ENCODE measurements at places on chromosomes 4 and X.

GRCh38 chr4:103052779-103053178, 23.8 kb downstream of the SLC9B2 start:
- DNase-seq, result no peak

DNA sequence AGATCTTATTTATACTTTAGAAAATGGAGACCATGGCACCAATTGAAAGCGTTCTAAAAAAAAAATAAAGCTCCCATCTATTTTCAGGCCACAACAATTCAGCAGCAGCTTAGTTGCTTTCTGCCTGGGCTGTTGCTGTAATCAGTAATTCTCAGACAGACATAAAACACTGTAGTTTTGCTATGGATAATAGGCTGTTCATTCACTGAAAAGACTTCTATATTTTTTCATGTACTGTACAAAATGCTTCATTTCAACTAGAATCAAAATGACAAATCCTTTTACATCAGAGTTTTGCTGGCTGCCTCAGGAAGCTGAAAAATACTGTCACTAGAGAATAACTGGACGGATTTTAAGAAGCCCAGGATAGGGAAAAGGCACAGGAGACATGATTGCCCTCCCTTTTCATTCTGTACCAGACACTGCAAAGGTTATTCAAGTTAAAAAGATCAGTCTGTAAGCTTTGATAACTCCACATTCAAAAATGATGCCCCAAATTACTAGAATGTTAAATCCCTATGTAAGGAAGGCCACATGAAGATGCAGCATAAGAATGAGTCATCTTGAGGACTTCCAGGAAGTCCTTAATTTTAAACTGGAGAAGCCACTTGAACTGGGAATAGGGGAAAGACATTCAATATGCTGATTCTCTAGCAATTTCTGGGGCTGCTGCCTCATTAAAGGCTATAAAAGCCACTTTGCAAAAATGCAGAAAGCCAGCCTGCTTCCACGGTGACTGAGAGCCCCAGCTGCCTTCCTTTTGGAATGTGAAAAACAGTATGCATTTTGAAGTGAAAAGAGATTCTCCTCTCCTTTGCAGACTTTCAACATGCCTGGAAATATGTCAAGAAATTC, 403.2 kb upstream of the RASGEF1B start:
- no peak for DNase-seq

DNA sequence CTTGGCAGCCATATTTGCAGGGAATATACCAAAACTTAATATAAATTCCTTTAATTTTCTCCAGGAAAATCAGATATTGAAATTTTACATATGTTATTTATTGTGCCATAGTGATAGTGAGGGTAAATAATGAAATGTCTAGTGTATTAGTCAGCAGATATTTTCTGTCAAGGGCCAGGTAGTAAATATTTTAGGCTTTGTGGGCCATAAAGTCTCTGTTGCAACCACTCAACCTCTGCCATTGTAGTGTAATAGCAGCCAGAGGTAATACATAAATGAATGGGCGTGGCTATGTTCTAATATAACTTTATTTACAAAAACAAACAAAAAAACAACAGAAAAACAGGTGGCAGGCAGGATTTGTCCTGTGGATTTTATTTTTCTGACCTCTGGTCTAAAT, 33.5 kb downstream of the MSL3 start:
- no peak for DNase-seq

GRCh38 chr4:1767061-1767769, 25.9 kb upstream of the FGFR3 start:
- DNase-seq, result peak; percentile 30

GRCh38 chrX:10395179-10395578, 225.2 kb downstream of the MID1 start:
- DNase-seq, result peak; percentile 25

- DNase-seq, result no peak
These were observed 31.5 kb upstream of the TNIP3 start for GRCh38 chr4:121195649-121196048.

- DNase-seq, result peak; percentile 68
These were observed 158.6 kb downstream of the STK32B start for GRCh38 chr4:5209862-5210261.

GRCh38 chr4:40782876-40783275, 33.1 kb downstream of the NSUN7 start:
- no peak for DNase-seq

- DNase-seq, result peak; percentile 33
These were observed 35.1 kb upstream of the TACR3 start for GRCh38 chr4:103754844-103755243.

DNA sequence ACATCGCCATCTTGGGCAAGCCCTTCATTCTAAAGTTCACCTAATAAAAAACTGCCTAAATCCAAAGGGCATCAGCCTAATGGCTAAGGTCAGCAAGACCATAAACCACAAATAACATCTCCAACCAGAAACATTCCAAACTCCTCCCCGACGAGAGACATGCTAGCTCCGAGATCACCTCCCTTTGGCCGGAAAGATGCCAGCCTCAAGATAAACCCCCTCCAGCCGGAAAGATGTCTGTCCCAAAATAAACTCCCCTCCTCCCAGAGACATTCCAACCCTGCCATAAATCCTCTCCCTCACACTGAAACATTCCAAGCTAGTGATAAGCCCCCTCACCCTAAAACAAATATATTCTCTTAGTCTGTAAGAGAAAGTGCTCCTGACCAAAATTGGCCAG, 13.3 kb upstream of the DYNLT3 start:
- peak; percentile 22 for DNase-seq

DNA sequence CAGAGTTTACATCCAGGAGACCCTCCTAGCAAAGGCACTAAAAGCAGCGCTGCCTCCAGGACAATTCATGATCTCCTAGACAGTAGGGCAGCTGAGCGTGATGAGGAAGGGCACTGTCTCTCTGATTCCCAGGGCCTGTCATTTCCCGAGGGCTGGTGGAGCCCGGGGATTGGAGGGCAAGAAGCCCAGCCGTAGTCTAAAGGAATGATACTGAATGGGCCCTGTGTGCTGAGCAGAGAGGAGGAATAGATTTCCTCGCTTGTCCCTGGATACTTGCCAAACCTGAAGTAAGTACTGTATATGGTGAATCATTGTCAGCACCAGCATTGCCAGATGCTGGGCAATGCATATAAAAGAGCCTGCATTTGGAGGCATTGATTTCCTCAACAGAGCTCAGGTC, 88.0 kb upstream of the SLITRK2 start:
- peak; percentile 2 for DNase-seq

- DNase-seq, result no peak
These were observed 19.6 kb downstream of the VMA21 start for GRCh38 chrX:151416579-151416978.

GRCh38 chrX:46576458-46576857, 2.9 kb downstream of the CHST7 start:
- DNase-seq, result no peak

- peak; percentile 36 for DNase-seq
These were observed 120.3 kb downstream of the EFHC2 start for GRCh38 chrX:44223150-44223549.

DNA sequence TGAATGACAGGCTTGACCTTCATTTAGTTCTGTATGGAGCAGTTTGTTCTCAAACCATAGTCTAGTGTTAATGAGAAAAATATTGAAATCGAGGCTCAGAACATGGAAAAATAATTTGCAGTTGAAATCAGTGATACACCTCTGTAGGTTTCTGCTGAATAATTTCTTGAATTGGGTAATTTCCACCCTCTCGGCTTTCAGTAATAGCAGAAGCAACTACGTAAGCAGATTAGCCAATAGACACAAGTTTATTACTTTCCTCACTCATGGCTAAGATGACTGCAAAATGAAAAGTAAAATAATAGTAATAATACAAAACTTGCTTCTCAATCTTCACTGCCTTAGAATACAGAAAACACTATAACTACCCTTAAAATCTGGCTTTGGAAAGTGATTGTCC, 46.0 kb downstream of the USP38 start:
- DNase-seq, result no peak

DNA sequence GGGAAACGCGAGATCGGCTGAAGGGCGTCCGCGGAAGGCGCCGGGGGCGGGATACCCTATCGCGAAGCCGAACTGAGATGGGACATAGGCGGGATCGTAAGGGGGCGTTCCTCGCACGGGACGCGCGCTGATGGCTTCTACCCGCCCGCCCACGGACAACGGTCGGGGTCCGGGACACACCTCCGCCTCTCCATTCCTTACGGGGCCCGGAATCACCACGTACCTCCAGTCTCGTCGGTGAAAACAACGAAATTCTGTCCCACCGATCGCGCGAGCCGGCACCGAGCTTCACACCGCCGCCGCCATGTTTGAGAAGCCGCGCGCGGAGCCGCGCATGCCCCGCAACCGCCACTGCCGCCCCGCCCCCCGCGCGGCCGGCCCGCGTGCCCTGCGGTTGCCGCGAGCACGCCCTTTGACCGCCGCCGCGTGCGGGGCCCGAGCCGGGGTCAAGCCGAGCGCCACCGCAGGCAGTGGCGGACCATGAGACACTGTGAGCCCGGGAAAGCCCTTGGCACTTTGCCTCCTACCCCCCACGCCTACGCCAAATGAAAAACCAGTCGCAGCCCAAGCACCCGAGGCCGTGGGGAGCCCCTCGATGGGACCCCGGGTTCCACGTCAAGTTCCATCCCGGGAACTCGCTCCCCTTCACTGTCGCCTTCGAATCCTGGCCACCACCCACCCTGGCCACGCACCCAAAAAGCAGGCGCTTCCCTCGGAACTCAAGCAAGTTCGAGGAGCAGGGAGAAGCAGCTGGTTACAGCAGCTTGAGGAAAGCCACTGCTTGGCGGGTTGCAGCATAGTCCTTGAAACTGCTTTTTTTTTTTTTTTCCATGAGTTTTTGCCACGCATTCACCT, at the start of gene SCML2:
Gene SCML2, minus strand, starts transcription at position 320 of the 855 bp plus-strand sequence. CDS start 20,617 bp downstream, outside the sequence.
- DNase-seq, result peak; percentile 43

DNA sequence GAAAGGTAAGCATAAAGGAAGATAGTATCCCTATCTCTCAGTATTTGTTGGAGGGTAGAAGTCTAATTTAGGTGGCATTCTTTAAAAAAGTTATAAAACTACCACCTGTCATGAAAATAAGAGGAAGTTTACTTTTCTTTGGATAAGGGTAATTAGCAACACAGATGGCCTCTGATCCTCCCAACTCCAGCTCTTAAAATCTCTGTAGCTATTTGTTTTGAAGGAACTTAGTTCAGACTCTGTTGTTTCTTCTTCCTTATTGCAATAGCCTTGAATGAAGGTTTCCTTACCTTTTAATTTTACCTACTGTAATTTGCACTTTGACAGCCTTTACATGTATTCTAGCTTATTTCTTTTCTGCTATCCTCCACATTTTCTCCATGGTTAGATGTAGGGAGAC, 1261.3 kb downstream of the RAPGEF2 start:
- no peak for DNase-seq

GRCh38 chr4:108224611-108225053, 55.9 kb upstream of the LEF1 start:
- DNase-seq, result peak; percentile 34

DNA sequence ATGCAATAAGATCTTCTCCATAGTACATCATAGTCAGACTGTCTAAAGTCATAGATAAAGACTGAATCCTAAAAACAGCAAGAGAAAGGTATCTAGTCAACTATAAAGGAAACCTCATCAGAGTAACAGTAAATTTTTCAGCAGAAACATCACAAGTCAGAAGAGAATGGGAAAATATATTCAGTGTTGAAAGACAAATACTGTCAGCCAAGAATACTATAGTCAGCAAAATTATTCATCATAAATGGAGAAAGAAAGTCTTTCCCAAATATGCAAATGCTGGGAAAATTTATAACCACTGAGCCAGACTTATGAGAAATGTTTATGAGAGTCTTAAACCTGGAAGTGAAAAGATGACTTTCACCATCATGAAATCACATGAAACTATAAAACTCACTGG, 136.7 kb downstream of the KDR start:
- DNase-seq, result no peak

Data from fibroblast of skin of right biceps (primary cell).